ENCODE measurements at places on chromosomes 3 and 15. TPM values are rescaled to one million over a fixed set of nuclear protein-coding genes. Genes with fewer than 3 reads are reported as not detected.
A peak's percentile ranks its signal among the peaks of the same experiment; 100 is the strongest.

Gene RSRC1
- total RNA-seq: 128 TPM

Gene TMIE
- total RNA-seq: 0.41 TPM

Gene CHMP2B
- total RNA-seq: 12.6 TPM

Gene TRIM69
- 15.3 TPM for total RNA-seq

Gene AMIGO3
- not detected for total RNA-seq

Gene DAZL
- not detected for total RNA-seq

Gene CORO2B
- total RNA-seq: 6.2 TPM

- DNase-seq: peak; percentile 77
These were observed at the start of gene PRTG for GRCh38 chr15:55742927-55743728. TSS of gene PRTG (minus strand) at chr15:55743152. CDS start at chr15:55742931, 221 bp downstream.

DNA sequence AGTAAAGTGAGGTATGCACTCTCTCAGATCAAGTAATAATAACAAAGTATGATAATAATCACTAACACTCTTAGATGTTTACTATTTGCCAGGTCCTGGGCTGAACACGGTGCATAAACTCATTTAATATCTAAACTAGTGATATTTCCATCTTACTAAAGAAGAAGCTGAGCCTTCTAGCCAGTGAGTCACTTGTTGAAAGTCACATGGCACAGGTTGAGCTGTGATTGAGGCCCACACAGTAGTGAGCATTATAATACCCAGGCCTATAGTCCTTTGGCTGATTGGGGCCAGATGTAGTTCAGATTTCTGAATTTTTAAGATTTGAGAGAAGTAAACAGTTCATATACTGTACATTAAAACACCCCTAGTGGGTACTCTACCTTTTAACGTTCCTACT, 93.2 kb upstream of the CCDC80 start:
- no peak for DNase-seq

DNA sequence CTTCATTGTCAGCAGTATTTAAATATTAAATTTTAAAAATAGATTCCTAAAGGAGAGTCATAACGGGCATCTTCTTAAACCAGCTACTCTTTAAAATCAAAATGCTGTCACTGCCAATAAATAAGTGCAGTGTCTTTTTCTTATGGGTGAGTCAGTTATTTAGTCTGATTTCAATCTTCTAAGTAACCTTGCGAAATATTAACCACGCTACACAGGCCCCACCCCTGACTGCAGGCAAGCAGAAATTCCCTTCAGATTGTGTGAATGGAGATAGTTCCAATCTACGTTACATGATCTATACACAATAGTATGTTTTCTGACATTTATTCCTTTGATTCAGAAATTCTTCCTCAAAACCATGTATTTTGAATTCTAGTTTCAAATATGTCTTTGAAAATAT, 141.5 kb downstream of the GADL1 start:
- DNase-seq: no peak

DNA sequence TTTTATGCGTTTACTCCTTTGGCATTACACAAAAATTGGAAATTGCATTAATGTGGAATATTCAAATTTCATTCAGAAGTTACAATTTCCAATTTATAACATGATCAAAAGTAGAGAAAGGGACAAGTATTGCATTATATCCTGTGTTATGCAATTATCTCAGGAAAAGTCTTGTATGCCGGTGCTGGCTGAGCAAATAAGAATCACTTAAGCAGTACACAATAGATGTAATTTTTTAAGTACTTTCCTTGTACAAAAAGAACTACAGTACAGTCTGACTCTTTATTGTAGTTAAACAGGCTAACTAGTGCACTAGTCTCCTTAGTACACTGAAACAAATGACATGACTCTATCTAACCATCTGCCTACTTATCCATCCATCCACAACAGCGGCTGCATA, 493.2 kb upstream of the KCNMB2 start:
- no peak for DNase-seq

- no peak for DNase-seq
These were observed 184.0 kb downstream of the MAGI1 start for GRCh38 chr3:65854606-65855304.

DNA sequence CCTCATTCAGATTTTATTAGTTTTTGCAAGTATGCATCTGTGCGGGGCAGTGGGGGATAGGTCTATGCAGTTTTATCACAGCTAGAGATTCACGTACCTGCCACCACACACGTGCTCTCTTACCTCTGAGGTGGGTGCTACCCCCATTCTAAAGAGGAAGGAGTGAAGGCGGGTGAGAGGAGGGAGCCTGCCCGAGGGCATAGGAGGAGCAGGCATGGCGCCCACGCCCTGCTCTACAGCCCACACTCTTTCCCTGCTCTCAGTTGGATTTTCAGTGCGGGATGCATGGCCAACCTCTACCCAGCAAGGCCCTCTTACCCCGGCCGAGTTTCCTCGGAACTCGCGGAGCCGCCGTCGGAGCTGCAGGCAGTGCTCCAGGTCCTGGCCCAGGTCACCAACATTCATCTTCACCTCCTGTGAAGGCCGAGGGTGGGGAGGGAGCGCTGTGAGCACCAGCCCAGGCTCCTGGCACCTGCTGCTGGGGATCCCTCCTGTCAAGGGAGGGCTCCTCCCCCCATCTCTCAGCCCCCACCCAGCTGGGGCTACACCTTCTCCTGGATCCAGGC, 26.9 kb downstream of the PLA2G4B start:
- DNase-seq: no peak

DNA sequence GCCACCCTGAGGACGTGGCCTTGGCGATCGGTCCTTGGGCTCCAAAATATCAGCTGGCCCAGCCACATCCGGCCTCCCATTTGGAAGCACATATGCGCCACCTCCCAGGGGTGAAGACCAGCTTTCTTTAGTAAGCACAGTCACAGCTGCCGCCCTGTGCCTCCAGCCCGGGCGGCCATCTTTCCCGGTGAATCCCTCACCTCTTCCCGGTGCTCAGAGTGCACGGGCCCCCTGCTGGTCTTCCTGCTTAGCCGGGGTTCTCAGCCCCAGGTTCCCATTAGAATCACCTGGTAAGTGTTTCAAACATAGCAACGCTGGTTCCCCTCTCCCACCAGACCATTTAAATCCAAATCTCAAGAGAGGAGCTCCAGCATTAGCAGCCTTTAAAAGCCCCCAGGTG, 232.2 kb downstream of the VPS13C start:
- no peak for DNase-seq

DNA sequence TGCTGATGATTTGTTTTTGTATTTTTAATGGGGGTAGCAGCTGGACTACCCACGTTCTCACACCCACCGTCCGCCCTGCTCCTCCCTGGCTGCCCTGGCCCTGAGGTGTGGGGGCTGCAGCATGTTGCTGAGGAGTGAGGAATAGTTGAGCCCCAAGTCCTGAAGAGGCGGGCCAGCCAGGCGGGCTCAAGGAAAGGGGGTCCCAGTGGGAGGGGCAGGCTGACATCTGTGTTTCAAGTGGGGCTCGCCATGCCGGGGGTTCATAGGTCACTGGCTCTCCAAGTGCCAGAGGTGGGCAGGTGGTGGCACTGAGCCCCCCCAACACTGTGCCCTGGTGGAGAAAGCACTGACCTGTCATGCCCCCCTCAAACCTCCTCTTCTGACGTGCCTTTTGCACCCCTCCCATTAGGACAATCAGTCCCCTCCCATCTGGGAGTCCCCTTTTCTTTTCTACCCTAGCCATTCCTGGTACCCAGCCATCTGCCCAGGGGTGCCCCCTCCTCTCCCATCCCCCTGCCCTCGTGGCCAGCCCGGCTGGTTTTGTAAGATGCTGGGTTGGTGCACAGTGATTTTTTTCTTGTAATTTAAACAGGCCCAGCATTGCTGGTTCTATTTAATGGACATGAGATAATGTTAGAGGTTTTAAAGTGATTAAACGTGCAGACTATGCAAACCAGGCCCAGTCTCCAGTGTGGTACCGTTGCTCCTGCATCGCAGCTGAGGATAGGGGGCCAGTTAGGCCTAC, 1.4 kb upstream of the FES start:
- DNase-seq: no peak

GRCh38 chr3:195867631-195868335, 40.6 kb downstream of the TNK2 start:
- DNase-seq: no peak

GRCh38 chr3:189606774-189607173, 24.4 kb upstream of the TP63 start:
- DNase-seq: no peak
